ENCODE measurements at places on chromosomes 2 and 18.
A peak's percentile ranks its signal among the peaks of the same experiment; 100 is the strongest.

GRCh38 chr18:2135309-2135708 lies 436.0 kb downstream of the METTL4 start:
- DNase-seq: no peak

- no peak for DNase-seq
Measured at GRCh38 chr2:95386031-95386430, 16.5 kb upstream of the FAHD2A start.

- DNase-seq: no peak
Measured at GRCh38 chr2:197934261-197934933, 130.0 kb downstream of the PLCL1 start.

- DNase-seq: no peak
Measured at GRCh38 chr2:120678926-120679325, 56.7 kb upstream of the GLI2 start.

GRCh38 chr2:48180557-48180956 lies 274.3 kb upstream of the FBXO11 start:
- no peak for DNase-seq

GRCh38 chr2:45218931-45219339 lies 209.7 kb upstream of the SIX2 start:
- DNase-seq: no peak

DNA sequence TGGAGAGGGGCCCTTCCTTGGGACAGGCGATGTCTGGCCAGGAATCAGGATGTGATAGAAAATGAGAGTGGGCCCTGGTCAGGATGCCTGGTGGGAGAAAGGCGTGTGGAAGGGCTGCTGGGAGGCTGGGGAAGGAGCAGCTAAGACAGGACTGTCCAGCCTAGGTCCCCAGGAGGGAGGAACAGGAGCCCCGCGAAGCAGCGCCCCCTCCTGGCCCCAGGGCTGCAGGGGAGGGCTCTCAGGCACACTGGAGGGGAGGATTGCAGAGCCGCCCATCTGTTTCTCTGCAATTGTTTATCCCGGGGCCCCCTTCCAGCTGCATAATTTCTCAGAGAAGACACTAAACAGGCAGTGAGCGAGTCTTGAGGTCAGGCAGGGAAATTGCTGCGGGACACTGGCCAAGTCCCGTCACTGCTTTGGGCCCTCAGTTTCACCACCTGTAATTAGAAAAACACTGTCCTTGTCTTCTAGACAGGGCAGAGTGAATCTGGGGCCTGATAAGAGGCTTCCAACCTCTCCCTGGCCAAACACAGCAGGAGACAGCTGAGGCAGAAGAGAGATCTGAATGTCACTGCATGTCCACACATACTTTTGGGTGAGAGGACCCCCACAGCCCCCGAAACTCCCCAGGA lies 3.9 kb upstream of the NPPC start:
- no peak for DNase-seq

DNA sequence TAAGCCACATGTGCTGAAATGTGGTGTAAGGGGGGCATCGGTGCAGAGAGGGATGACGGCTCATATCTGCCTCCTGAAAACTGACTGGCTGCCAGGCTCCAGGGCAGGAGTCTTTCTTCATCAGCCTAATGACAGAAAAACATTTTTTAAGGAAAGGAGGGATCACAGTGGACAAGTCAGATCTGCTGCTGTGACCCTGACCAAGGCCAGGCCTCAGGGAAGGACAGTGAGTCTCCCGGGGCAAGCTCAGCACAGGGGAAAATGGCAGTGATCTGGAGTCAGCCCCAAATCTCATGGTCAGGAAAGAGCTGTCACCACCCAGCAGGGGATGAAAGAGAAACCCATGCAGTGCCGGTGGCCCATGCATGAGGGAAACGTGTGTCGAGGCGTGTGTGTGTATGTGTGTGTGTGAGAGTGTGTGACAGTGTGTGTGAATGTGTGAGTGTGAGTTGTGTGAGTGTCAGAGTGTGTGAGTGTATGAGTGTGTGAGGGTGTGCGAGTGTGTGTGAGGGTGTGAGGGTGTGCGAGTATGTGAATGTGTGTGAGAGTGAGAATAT lies 134.5 kb downstream of the INHBB start:
- no peak for DNase-seq

- DNase-seq: peak; percentile 22
Measured at GRCh38 chr18:12768625-12769024, 65.8 kb downstream of the PSMG2 start.

GRCh38 chr18:24679062-24679461 lies 218.6 kb downstream of the HRH4 start:
- DNase-seq: no peak

DNA sequence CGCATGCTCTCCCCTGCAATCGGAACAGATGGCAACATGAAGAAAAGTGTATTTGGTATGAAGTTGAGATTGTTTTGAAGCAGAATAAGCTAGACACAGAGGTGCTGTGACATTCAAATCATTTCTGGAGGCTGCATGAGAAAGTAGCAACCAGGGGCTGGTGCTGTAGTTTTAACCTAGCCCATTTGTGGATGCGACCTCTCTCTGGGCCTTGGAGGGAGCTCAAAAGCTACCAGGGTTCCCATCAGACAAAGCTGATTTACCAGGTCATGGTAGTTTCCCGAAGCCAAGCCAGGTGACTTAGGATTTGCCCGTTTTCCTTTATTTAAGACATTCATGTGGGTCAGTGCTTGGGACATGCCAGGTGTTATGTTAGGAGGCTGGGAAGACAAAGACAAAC lies 77.5 kb downstream of the CIB4 start:
- no peak for DNase-seq

DNA sequence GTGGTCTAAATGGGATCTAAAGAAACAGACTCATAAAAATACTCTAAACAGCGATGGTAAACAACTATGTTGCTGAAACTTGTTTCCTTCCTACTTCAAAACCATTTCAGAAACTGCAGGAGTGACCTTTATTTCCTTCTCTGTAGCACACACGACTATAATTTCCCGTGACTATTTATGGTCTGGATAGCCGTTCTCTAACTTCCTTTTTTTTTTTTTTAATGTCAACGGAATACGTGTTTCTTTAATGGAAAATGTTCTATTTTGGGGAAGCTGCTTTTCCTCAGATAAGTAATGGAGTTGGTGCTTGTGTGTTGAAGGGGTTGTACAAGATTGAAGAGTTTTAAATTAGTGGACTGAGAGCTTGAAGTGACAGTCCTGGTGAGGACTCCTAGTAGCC lies 224.1 kb downstream of the PHLPP1 start:
- no peak for DNase-seq

GRCh38 chr2:85423525-85423924 lies 5.0 kb downstream of the SH2D6 start:
- DNase-seq: no peak

DNA sequence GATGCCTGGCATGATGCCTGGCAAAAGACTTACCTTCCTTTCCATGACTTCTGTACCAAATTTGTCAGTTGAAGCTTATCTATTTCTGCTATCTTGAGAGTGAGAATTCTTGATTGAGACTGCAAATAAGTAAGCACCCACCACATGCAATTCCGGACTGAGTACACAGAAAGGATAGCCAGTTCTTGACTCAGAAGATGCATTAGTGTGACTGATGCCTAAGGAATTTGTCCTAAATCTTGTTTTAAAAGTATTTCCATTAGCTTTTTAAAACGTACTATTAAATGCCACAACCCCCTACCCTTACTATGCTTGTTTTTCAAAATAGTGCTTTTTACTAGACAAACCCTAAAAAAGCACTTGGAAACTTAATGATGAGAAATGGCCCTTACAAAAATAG lies 545 bp downstream of the MPP4 start:
- DNase-seq: peak; percentile 89

DNA sequence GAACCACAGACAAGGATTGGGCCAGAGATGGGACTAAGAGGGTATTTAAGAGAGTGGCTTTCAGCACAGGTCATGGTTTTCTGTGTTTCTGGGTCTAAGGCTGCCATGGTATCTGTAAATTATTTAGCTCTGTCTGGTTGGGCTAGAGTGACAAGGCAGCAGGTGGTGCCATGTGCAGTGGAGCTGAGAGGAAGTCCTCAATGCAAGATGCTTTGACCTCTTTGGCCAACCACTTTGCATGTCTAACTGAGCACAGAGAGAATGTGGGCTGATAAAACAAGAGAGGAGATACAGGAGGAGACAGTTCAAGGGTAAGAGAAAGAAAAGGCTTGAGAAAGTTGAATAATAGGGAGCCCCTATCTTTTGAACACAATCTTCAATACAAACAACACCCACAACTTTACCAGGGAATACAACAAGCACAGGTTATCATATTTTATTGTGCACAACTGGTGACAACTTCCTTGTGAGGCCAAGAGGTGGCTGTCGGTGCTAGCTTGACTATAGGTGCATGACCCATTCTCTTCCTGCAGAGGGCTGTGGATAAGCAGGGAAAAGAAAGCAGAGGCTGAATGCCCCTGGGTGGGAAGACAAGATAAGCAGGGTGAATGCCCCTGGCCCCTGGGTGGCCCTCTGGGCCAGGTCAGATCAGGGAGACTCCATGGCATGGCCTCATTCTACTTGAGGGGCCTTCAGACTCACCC lies 12.3 kb downstream of the FLACC1 start:
- no peak for DNase-seq

DNA sequence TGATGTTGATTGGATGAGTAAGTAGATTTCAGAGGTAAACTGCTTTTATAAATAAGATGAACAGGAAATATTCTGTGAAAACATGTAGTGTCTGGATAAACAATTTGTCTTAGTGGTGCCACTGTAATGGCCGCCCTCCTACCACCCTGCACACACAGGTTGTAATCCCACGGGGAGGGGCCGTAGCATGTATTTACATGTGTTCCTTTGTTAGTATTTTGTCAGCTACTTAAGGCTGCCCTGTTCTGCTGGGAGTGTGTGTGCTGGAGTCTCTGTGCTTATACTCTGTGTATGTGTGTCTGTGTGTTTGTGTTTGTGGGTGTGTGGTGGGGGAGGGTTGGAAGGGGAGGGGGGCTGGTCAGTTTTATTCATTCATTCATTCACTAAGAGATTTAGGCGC lies 5.1 kb downstream of the TSHZ1 start:
- DNase-seq: no peak

GRCh38 chr18:77906103-77906892 lies 656.6 kb downstream of the GALR1 start:
- DNase-seq: no peak

DNA sequence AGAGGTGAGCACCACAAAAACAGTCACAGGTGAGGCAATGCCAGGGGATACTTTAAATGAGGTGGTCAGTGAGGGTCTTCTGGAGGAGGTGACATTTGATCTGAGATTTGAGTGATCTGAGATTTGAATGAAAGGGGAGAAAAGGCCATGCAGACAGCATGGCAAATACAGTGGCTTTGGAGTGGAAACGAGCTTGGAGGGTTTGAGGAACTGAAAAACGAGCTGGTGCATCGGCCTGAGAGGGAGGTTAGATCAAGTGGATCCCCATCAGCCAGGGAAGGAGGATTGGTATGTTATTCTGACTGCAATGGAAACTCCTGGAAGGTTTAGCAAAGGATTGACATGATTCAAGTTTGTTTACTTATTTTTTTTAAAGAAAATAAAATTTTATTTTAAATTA lies 245.1 kb downstream of the KCNS3 start:
- no peak for DNase-seq

DNA sequence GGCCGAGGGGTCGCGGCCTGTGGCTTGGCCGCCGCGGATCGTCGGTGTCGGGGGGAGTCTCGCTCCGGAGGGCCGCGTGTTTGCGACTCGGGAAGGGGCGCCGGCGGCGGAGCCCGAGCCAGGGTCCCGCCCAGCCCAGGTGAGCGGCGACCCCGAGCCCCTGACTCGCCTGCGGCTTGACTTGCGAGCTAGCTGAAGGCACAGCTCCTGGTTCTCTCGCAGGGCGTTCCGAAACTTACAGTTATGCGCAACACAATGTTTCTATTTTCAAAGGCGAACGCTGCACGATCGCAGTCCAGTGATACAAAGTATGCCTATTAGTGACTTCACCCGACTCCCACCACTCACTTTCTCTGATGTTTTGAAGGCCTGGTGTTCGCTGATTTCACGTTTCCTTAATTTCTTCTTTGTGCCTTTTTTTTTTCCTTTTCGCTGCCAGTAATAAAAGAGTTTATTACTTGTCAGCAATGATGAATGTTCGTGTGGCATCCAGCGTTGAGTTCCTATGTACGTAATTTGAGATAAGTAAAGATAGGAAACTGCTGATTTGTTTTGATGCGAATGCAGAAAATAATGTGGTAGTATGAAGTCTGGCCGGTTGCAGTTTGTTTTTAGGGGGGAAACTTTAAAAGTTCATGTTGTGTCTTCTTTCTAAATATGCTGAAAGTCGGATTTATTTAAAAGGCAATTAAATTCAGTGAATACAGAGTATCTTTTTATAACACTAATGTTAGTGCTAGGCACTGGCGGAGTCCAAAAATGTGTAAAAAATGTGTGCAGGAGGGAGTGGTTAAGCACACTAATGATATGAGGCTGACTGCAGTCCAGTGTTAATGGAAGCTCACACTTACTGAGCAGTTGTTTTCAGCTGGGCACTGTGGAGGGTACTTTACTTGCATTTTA lies 706 bp downstream of the UBXN2A start:
- DNase-seq: peak; percentile 39

DNA sequence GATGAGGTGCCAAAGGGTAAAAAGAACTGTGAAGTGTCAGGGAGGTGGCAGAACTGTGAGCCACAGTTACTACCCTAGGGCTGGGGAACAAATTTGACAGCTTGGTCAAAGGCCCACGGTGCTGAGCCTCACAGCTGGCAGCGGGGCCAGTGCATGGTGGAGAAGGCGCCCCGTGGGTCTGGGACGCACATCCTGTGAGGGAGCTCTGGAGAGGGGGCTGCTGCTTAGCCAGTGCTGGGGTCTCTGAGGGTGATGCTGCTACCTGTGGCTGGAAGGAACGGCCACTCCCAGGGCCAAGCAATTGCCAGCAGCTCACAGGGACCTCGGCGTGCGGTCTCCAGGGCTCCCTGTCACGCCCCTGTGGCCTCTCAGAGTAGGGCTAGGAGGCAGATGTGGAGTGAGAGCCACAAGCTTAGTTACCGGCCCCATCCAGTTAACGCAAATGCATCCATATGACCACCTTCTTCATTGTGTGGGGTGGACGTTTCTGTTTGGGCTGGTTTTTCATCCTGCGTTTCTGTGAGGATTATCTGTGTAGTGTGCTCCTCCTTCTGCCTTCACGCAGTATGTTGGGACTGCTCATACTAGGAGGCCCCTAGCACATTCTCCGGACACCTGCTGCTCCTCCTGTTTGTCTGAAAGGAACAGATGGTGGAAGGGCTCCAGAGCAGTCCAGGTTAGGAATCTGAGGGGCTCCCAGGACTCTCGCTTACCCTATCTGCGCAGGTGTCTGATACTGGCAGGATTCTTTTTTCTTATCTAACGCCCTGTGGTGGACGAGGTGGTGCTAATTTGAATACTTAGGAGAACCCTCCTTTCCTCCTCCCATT lies 26.0 kb downstream of the STK25 start:
- DNase-seq: no peak
